ENCODE measurements at places on chromosomes 1 and 21.

DNA sequence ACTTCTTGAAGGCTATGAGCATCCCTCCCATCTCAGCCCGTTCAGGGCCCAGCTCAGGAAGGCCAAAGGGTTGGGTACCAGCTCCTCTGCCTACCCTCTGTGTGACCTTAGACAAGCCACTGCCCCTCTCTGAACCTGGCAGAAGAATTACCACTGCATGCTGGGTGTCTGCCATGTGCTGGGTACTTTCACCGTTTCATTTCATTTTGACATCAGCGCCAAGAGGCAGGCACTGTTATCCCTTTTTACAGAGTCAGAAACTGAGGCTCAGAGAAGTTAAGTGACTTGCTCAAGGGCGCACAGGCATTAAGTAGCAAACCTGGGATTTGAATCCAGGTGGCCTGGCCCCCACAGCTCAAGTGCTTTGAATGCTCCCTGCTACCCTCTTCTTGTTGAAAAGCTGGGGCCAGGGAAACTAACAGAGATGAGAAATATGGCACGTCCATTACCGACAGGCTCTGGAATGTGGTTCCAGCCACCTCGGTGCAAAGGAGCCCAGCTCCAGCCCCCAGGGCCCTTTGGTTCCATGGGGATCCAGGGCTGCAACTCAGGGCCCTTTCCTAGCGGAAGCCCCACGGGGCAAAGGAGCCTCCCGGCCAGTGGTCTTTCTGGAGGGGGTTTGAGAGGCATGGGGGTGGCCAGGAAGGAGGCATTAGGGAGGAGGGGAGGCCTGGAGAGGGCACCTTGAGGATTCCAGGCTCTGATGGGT, 6.5 kb downstream of the TMEM82 start:
- DNase-seq = no peak

GRCh38 chr1:165298203-165298820, 58.2 kb downstream of the LMX1A start:
- no peak for DNase-seq

DNA sequence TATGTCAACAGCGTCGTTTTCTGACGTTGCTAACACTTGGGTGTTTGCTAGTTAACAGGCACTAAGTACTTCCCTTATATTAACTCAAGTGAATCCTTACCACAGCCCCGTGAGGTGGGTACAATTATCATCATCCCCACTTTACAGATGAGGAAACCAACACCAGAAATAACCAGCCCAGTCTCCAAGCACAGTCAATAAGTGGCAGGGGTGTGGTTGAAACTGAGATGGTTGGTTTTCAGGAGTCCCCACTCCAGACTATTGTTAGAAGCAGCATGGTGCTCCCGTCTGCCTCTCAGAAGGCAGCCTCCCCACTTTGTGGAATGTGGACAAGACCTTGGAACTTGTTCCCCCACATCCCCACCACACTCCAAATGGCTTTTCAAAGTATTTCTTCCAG, 45.7 kb upstream of the ACOT11 start:
- no peak for DNase-seq

DNA sequence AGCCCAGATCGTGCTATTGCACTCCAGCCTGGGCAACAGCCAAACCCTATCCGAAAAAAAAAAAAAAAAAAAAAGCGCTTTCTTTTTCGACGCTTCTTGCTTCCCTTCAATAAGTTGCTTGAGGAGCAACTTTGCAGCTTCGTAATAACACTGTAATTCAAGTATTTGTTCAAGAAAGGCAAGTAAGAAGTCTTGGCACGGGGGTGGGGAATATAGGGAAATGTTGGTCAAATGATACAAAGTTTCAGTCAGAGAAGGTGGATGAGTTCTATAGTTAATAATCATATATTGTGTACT, 871 bp upstream of the PSMA5 start:
- DNase-seq = no peak

GRCh38 chr1:164748253-164748899, 189.4 kb downstream of the PBX1 start:
- DNase-seq = no peak

GRCh38 chr1:44037154-44037553, 5.9 kb upstream of the SLC6A9 start:
- no peak for DNase-seq

DNA sequence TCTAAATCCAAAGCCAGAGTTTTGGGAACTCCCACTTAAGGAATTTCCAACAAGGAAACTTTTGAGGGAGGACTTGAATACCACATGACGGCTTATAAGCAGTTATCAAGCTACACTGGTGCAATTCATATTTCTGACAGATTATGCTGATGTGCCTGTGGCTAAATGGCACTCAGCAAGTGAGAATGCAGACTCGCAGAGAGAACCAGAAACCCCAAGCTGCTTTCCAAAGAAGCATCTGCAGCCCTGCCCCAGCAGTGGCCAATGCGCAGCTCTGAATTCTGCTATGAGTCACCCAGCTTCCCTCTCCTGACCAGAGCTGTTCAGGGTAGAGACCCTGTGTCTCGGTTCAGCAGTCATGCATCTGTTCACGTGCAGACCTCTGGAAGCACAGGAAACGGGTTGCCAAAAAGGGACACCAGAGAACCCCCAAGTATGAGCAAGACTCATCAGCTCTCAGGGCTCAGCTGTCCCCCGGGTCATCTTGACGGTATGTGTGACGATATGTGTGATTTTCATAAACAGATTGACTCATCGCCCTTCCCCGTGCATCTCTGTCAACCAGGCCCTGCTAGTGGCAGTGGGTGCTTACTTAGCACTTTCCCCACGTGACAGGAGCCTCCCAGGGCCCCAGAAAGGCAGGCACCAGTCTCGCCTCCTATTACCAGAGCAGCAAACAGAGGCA, 76.3 kb downstream of the ITPKB start:
- DNase-seq = peak; percentile 47

GRCh38 chr1:86447198-86447790, 21.4 kb upstream of the CLCA1 start:
- peak; percentile 18 for DNase-seq

DNA sequence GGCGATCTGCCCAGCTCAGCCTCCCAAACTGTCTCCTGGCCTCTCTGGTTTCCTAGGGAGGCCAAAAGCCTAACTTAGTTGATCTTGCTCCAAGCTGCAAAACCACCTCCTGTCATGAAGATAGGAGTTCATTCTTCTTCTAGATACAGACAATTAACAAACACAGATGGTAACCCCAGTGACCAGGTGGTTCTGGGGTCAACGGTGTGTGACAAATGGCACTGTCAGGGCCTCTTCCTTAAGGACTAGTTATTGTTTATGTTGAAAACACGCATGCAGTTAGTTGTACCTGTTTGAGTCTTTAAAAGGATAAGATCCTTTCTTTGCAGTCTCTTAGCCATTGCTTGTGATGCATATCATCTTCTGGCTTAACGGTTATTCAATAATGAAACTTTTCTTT, 4.6 kb upstream of the UMODL1 start:
- DNase-seq = no peak

All from hypothalamus (tissue), 51 donors.